ENCODE measurements at places on chromosomes 2 and 18.

DNA sequence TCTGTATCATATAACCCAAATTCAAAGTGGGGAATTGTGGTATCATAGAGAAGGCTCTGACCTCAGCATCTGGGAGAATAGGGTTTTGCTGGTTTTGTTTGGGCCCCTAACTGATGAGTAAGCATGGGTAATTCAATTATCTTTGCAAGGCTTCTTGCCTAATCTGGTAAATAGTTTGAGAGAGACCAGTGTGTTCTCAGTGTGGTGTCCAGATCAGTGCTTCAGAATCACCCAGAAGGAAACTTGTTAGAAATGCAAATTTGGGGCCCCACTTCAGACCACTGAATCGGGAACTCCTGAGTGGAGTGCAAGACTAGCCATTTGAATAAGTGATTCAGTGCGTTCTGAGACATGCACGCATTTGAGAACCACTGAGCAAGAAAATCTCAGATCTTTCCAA lies 282.7 kb downstream of the EPHA4 start:
- DNase-seq: no peak

DNA sequence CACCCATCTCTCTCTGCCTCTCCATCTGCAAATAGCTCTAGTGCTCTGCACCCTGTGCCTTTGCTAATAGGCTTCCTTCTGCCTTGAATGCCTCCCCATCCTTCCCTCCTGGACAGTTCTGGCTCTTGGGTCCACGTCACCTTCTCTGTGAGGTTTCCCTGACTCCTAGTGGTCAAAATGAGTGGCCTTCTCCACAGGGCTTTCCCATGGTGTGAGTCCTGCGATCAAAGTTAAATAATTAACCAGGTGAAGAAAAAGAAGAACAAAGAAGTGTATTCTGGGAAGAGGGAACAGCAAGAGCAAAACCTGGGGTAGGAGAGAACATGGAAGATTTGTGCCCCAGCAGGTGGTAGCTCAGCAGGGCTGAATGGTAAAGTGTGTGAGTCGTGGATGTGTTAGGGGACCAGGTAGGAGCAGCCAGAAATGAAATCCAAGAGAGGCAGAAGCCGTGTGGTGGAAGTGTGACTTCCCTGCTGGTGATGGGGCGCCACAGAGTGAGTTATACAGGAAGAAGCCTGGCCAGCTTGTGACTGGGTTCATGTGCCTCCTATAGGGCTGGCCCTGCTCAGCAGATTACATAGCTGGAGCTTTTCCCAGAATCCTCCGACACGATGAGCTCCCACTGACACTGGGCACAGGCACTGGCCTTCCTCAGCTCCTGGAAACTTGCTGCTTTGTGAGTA lies 93.8 kb upstream of the LDAH start:
- no peak for DNase-seq

- DNase-seq: no peak
Measured at GRCh38 chr2:42769583-42770287, 5.8 kb upstream of the OXER1 start.

DNA sequence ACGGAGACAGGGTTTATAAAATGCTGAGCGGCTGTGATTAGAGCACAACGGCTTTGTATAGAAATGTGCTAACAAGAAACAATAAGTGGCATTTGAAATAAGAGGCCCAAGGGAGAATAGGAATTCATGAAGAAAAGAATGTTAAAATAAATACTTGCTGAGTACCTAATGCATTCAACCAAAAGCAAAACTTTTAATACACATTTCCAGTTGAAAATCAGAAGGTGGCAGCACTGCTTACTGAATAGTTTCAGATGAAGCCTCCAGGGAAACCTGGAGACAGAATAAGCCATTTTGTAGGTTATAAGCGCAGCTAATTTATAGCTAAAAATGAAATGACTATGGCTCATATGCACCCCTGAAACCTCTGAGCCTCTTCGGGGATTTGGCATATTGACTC lies 286.6 kb downstream of the DPP10 start:
- peak; percentile 4 for DNase-seq

DNA sequence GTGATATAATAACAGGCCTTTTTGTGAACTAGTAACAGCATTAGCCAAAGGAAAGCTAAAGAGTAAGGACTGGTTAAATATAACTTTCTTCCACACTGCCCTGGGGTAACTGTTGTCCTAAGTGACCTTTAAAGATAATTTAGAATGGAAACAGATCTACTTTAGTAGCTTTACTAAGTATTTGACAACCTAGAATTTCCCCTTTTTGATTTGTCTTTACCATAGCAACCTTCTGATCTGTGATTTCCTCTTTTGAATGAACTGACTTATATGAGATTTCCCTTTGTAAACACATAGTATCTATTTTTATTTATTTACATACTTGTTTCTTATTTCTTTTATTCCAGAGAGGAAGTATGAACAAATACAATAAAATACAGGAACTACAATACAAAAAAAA lies 10.5 kb upstream of the KLF7 start:
- DNase-seq: no peak

DNA sequence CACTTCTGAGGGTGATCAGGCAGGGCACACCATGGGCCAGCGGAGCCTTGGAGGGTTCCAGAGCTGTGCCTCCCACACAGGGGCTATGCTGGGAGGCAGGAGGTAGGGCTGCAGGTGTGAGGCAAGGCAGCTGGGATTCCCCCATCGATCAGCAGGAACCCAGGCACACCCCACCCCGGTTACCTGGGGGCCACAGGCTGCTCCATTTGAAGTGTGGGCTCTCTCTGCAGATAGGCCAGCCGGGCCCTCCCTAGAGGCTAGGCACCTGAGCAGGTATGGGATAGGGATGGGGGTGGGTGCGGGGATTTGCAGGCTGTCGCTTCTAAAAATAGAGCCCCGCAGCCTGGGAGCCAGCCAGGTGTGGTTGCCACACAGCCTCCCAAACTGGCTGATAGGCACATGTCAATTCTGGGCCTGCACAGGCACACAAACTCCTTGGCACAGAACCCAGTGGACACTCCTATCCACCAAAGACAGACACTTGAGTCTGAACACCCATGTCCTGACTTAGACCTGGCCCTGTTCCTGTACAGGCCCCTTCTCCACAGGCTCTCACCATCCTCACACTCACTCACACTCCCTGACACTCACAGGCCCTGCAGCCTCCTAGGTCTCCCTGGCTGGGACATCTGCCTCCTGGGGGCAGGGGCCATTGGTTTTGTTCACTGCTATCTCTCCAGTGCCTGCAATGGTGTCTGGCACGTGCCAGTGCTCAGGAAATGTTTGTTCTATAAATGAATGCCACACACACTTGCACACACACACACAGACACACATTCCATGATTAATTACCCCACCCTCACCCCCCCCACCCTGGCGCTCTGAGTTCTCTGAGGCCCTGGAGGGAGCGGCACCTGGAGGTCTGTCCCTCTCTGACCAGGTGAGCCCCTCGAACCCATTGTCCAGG lies 73.4 kb downstream of the ZFP36L2 start:
- no peak for DNase-seq

DNA sequence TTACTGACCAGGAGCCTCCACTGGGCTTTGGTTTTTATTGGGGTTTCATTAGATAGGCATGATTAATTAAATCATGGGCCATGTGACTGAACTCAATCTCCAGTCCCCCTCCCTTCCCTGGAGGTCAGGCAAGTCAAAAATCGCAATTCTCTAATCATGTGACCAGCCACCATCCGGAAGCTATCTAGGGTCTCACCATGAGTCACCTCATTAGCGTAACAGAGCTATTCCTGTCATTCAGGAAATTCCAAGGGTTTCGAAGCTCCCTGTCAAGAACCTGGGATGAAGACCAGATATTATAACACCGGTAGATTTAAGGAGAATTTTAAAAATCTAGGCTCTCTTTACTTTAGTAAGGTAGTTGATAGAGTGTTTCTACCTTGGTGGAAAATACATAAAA lies 180.3 kb upstream of the TCF4 start:
- DNase-seq: peak; percentile 20

GRCh38 chr2:202269585-202269984 lies 4.0 kb downstream of the NOP58 start:
- DNase-seq: no peak

- no peak for DNase-seq
Measured at GRCh38 chr18:49980896-49981295, 167.6 kb upstream of the ACAA2 start.

GRCh38 chr2:197369228-197369932 lies 58.8 kb upstream of the ANKRD44 start:
- DNase-seq: no peak

GRCh38 chr18:78861706-78862105 lies 117.9 kb upstream of the SALL3 start:
- no peak for DNase-seq

- no peak for DNase-seq
Measured at GRCh38 chr2:12543978-12544558, 172.7 kb upstream of the TRIB2 start.

DNA sequence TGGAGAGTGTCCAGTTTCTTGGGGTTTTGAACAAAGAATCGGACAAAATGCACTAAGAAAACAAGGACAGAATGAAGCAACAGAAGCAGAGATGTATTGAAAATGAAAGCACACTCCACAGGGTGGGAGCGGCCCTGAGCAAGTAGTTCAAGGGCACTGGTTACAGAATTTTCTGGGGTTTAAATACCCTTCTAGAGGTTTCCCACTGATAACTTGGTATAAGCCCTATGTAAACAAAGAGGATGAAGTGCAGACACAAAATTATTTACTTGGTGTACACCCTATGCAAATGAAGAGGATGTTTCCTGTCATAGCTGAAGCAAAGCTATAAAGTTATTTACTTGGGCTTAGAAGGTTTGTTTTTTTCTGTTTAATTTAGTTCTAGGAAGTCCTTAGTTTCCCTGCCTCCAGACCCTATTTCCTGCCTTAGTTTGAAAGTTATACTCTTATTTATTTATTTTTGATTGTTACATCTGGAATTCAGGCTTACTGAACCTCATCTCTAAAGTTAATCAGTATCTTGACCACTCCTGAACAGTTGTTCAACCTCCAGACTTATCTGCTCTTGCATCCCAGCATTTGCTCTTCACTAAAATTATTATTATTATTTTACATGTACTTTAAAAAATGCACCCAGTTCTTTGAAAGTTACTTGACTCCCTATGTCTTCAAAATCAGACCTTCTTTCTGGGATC lies 193.5 kb downstream of the SPP2 start:
- DNase-seq: peak; percentile 31

DNA sequence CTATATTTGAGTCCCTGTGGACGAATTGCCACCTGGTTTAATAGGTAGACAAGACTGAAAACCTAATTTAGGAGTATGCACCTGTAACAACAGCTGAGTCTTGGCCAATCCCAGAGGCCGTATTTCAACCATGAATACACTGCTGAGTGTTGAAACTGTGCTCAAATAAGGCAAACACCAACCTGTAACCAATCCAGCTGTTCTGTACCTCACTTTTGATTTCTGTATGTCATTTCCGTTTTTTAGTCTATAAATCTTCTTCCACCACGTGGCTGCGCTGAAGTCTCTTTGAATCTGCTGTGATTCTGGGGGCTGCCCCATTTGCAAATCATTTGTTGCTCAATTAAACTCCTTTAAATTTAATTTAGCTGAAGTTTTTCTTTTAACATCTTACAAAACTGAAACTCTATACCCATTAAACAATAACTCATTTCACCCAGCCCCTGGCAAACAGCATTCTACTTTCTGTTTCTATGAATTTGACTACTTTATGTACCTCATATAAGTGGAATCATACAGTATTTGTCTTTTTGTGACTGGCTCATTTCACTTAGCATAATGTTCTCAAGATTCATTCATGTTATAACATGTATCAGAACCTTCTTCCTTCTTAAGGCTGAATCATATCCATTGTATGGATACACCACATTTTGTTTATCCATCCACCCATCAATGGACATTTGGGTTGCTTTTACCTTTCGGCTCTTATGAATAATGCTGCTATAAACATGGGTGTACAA lies 7.5 kb upstream of the YPEL5 start:
- no peak for DNase-seq

DNA sequence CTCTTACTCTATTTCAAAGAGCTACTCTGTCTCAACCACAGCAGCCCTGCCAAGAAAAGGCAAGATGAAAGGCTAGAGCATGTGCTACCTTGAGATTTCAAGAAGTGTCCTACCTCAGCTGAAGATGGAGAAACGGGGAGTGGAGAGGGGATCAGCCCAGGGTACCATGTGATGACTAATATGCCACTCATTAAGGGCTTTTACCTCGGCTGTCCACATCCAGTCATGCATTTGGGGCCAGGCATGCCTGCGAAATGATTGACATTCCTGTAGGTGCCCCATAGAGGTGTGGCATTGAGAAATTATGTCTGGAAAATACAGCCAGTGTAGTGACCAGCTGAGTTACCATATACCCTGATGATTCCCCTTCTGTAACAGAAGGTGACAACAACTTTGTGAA lies 96.1 kb downstream of the NRP2 start:
- DNase-seq: no peak

- DNase-seq: no peak
Measured at GRCh38 chr2:189559579-189560272, 20.9 kb downstream of the SLC40A1 start.

- no peak for DNase-seq
Measured at GRCh38 chr2:188319838-188320237, 28.2 kb downstream of the GULP1 start.

GRCh38 chr2:106523976-106524665 lies 37.0 kb downstream of the CD8B2 start:
- no peak for DNase-seq

GRCh38 chr2:225670111-225670974 lies 270.8 kb downstream of the NYAP2 start:
- peak; percentile 50 for DNase-seq

DNA sequence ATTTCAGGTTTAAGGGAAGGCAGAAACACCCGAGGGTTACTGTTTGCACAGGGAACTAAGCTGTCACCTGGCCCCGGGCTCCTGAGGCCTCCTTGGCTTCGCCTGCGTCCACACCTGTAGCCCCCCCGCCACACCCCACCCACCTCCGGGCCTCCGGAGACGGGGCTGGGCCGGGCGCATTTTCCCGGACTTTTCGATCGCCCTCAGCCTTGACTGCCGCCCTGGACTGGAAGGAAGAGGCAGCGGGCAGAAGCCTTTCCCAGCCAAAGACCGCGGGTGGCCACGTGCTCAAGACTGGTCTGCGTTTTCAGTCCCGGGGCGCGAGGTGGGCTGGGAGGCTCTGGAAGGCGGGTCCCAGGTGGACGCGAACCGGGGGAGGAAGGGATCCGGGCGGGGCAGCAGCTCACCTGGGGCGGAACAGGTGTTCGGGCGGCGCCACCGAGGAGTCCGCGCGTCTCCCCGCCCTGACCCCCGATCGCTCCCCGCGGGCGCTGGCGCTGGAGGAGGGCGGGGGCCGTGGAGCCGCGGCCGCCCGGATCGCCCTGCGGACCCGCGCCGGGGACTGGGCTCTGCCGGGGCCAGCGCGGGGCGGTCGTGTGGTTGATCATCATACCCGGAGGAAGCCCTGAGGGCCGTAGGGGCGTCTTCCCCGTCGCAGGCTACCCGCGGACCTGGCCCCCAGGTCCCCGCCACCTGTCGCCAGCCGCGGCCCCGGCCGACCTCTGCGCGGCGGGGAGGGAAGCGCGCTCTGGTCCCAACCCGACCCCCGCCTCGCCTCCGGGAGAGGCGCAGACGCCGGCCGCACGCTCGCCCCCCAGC lies 3.2 kb downstream of the ID2 start:
- no peak for DNase-seq

DNA sequence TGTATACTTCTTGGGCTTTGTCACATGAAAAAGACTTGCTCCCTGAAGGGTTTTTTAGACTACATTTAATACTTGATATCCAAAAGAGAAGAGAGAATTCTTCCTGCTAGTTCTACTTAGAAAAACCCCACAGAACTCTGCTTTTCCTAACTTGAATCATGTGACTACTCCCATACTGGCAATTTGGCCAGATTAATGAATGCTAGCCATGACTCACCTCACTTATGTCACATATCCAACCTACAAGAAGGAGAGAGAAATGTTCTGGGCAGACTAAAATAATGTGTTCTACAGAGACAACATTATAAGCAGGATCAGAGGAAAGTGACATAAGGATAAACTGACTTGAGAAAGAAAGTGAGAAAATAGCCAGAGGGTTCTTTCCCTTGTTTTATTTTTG lies 249.3 kb upstream of the GULP1 start:
- peak; percentile 53 for DNase-seq

All from H4 (cell line).